Ecto neural progenitor cell (in vitro differentiated cells): ENCODE measurements at places on chromosomes 5 and 9.

DNA sequence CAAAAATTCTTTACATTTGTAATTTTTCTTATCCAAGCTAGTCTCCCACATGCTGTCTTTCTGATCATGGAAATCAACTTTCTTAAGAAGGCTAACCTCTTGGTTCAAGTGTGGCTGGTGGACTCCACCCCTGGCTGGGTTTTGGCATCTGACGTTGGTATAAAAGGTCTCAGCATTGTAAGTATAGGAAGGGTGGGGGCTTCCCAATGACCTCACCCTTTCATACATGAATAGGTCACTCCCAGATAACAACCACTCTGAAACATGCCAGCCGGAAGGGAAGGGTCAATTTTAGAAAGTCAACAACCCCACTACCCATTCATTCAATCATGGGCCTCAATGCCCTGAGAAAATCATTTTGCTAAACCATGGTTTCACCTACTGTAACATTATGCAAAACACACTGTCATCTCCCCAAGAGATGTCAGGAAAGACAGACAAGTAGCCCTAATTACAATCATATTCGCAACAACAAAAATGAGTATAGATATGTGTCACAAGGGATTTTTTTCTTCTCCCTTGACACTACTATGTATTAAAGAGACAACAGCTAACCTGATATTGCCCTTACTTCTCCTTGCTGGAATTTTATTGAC is 31.9 kb upstream of the PCSK5 start:
- DNase-seq = no peak

- no peak for DNase-seq
Observed at GRCh38 chr5:111129938-111130337, 37.8 kb downstream of the WDR36 start.

GRCh38 chr5:157328277-157328912 is 62.5 kb downstream of the CYFIP2 start:
- DNase-seq = peak; percentile 70

GRCh38 chr9:135391759-135392158 is 87.8 kb upstream of the PPP1R26 start:
- no peak for DNase-seq

DNA sequence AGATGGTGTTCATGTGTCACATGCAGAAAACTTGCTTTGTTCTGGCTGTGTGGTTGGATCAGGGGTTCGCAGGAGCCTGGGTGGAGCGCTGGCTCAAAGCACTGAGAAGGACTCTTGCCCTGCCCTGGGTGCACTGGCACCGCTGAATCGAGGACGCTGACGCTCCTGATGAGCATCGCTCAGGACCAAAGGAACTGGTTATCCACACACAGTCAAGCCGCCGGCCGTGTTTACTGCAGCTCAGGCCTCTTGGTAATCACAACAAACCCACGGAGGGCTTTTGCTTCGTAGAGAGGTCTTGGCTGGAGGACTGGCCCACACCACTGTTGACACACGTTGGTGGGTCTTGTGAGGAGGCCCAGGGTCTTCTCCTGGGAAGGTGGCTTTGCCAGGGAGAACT is 299.4 kb upstream of the IRX2 start:
- DNase-seq = no peak

GRCh38 chr5:33102551-33102950 is 338.2 kb upstream of the TARS1 start:
- no peak for DNase-seq

- no peak for DNase-seq
Observed at GRCh38 chr9:96519787-96520186, 69.8 kb downstream of the HABP4 start.

DNA sequence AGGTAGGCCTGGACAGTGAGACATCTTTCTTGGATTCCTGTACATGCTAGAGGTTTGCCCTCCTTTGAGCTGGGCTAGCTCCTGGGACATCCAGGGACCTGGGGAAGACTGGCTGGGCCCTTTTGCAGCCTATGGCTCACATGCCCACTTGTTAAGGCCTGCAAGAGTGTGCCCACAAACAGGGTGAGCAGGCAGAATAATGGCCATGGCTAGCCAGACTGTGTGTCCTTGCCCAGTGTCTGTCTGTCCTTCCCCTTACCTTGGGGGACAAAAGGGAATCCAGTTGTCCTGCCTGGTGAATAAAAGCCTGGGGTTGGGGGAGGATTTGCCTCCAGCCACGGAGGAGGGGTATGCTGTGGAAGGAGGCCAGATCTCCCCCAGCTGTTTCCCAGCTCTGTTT is 13.0 kb upstream of the CXXC5 start:
- no peak for DNase-seq
